ENCODE measurements at places on chromosomes 16 and 17.

DNA sequence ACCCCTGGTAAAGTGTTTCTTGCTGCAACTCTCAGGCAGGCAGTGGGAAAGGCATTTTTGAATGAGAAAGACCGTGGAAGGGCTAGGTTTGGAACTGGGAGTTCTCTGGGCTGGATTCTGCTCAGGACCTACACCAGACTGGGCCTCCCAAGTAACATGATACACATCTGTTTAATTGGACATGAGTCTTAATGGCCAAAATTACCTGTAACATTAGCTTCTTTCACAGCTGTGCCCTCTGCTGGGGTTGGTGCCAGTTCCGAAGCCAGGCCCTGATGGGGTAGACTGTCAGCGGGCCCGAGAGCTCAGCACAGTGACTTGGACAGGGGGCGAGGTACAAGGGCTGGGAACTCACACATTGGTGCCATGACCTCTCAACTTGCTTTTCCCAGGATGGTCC, 118.9 kb upstream of the IRX3 start:
- no peak for DNase-seq

DNA sequence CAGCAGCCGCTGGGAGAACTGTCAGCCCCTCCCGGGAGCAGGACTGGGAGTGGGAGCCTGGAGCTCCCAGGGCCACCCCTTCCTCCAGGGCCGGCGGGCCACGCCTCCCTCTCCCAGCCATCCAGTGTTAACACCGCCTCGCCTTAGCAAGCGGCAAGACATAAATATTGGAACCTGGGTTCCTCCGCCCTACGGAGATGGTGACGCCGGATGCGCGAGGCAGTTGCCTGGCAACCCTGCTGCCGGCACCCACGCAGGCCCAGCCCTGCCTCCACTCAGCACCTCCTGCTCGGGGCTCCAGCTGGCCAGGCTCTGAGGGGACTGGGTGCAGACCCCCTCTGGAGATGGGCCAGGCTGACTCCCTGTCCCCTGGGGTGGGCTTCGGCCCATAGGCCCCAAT, 27.4 kb upstream of the CACNA1H start:
- peak; percentile 8 for DNase-seq

DNA sequence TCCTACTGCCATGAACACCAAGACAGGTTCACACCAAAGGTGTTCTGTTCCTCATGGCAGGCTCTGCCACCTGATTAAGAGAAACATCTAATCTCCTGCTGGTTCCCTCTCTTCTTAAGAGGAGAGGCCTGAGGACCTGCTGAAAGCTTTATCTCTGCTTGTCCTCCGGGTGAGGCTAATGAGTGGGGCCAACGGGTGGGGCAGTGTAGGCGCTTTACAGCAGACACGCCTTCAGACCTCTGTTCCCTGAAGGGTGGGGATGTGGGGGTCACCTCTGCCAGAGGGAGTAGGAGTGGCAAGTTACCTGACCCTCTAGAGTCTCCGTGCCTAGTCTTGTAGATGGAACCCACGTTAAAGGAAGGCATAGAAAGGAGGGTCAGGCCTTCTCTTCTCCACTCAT, 4.2 kb upstream of the MRM1 start:
- no peak for DNase-seq

DNA sequence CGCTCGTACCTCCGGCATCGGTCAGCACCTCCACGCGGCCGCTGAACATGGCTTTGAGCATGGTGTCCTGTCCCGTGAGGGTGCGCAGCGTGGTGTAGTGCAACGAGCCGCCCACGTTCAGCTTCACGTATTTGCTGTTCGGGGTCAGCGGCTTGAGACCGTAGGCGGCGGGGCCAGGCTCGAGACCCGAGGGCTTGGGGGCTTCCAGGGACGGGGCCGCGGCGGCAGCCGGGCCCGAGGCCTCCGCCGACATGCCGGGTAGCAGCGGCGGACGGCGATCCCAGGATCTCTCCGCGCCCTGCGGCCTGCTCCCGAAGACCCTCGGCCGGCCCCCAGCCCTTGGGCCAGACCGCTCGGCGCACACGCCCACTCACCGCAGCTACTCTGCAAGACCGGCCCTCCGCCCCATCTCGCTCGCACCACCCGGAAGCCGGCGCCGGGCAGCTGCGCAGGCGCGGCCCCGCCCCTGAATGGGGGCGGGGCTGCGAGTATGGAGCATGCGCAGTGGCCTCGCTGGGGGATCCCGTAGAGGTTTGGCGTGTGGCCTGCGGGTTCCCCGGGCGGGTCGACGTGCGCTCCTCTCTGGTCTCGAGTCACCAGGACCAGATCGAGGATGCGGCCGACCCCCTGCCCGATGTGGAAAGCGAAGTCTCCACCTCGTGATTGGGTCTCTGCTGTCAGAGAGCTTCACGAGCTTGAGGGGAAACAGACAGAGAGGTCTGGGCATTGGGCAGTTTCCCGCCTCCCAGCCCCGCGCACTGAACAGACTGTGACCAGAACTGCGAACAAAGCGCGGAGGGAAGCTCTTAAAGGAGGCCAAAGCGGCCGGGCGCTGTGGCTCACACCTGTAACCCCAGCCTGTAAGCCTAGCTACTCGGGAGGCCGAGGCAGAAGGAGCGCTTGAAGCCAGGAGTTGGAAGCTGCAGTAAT, at the start of gene KCTD13:
TSS of gene KCTD13 (minus strand) at position 446 of the 930 bp plus-strand sequence. CDS start at position 253, 193 bp downstream.
- peak; percentile 81 for DNase-seq

GRCh38 chr17:13736916-13737315, 135.2 kb upstream of the HS3ST3A1 start:
- no peak for DNase-seq

GRCh38 chr16:3149630-3150345, 15.0 kb downstream of the ZNF213 start:
- DNase-seq = no peak

- peak; percentile 53 for DNase-seq
These were observed 3.4 kb upstream of the HEXD start for GRCh38 chr17:82414548-82415281.

GRCh38 chr17:13074026-13074425, 56.2 kb upstream of the ELAC2 start:
- DNase-seq = no peak
